ENCODE measurements at places on chromosomes 5 and 9.

- H3K27me3 ChIP-seq = peaks cover 4% of the 10 kb centered on the region
- H3K27ac ChIP-seq = no peak overlapping the region
- H3K4me3 ChIP-seq = no peak overlapping the region
- DNase-seq = no peak
- H3K36me3 ChIP-seq = no peaks in the 10 kb centered on the region
- H3K4me1 ChIP-seq = peaks cover 17% of the 10 kb centered on the region
Measured at GRCh38 chr9:136341042-136341655, 13.8 kb downstream of the GPSM1 start.

DNA sequence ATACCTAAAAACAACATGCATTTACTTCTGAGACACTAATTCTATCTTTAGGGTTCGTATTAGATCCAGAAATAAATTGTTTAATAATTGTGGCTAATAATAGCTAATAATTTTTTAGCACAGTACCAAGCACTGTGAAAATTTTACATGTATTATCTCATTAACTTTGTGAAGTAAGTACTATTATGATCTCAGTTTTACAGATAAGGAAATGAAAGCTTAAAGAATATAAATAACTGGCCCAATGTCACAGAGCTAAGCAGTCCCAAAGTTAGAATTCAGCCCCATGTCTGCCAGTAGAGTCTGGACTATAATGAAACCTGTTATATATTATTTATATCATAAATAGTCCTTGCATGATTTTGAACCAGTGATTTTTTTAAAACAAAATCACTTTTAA is 163.3 kb downstream of the NIPBL start:
- no peak for DNase-seq
- no peak overlapping the region for H3K27ac ChIP-seq
- peaks cover 2% of the 10 kb centered on the region for H3K36me3 ChIP-seq

- H3K4me3 ChIP-seq = no peak overlapping the region
- H3K4me1 ChIP-seq = no peaks in the 10 kb centered on the region
- H3K27me3 ChIP-seq = no peaks in the 10 kb centered on the region
- H3K27ac ChIP-seq = no peak overlapping the region
Measured at GRCh38 chr5:115487756-115488155, 56.8 kb downstream of the FEM1C start.

DNA sequence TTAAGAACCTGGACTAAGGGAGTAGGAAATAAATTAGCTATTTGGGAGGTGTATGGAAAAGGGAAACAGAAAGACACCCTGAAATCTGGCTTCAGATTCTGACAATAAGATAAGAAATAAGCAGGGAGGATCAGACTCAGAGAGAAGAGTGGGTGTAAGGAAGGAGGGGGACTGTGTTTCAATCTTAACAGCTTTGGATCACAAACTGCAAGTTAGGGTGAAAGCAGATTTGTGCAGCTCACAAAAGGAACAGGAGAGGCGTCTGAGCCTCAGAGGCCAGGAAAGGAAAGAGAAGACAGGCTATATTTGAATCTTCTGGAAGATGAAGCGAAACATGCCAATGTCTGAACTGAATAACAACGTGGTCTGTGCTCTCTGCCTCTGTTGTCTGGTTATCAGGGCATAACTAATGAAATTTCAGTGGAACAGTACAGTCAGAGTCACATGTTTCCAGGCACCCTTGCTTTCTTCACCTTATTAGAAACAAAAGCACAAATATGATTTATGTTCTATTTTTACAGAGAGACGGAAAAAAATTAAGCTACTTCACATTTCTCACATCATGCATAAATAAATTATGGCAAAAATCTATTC is 26.6 kb downstream of the SGTB start:
- no peak for DNase-seq
- no peaks in the 10 kb centered on the region for H3K36me3 ChIP-seq
- H3K4me3 ChIP-seq = no peak overlapping the region
- no peaks in the 10 kb centered on the region for H3K27me3 ChIP-seq
- no peaks in the 10 kb centered on the region for H3K4me1 ChIP-seq
- no peak overlapping the region for H3K27ac ChIP-seq

DNA sequence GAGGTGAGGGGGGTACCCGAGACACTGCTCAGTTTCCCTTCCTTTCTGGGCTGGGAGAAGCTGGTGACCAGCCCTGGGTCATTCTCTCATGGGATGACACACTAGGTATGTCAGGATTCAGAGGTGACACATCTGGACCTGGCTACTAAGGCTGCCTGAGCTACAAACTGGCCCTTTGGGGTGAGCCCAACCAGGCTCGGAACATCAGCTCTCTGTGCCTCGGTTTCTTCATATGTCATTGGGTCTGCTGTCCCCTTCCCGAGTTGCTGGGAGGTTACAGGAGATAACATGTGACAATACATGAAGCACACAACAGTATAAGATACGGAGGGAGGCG is 11.8 kb downstream of the CARD19 start:
- DNase-seq = no peak
- no peak overlapping the region for H3K27ac ChIP-seq
- peaks cover 17% of the 10 kb centered on the region for H3K36me3 ChIP-seq
- H3K27me3 ChIP-seq = no peaks in the 10 kb centered on the region
- H3K4me1 ChIP-seq = peaks cover 3% of the 10 kb centered on the region
- H3K4me3 ChIP-seq = no peak overlapping the region

GRCh38 chr5:149434162-149435014 is 55.3 kb upstream of the IL17B start:
- H3K27ac ChIP-seq = no peak overlapping the region
- H3K36me3 ChIP-seq = no peaks in the 10 kb centered on the region
- peaks cover 12% of the 10 kb centered on the region for H3K4me1 ChIP-seq
- H3K27me3 ChIP-seq = no peaks in the 10 kb centered on the region

- H3K4me3 ChIP-seq = no peak overlapping the region
- peaks cover 3% of the 10 kb centered on the region for H3K4me1 ChIP-seq
- H3K27ac ChIP-seq = no peak overlapping the region
- no peak for DNase-seq
- no peaks in the 10 kb centered on the region for H3K27me3 ChIP-seq
- H3K36me3 ChIP-seq = no peaks in the 10 kb centered on the region
Measured at GRCh38 chr5:75450069-75450468, 61.4 kb downstream of the CERT1 start.

GRCh38 chr9:6000955-6001354 is 14.5 kb downstream of the RANBP6 start:
- no peak overlapping the region for H3K27ac ChIP-seq
- peaks cover 18% of the 10 kb centered on the region for H3K4me1 ChIP-seq
- no peak overlapping the region for H3K4me3 ChIP-seq
- no peak for DNase-seq
- H3K36me3 ChIP-seq = no peaks in the 10 kb centered on the region

GRCh38 chr9:107489144-107489673 is 360 bp downstream of the KLF4 start:
- peaks cover 18% of the 10 kb centered on the region for H3K4me1 ChIP-seq
- DNase-seq = no peak
- peak overlapping the region; percentile 95 for H3K27ac ChIP-seq
- H3K27me3 ChIP-seq = no peaks in the 10 kb centered on the region
- peak overlapping the region; percentile 99 for H3K4me3 ChIP-seq
- peaks cover 4% of the 10 kb centered on the region for H3K36me3 ChIP-seq

All from keratinocyte (primary cell).